Activated CD4-positive, CD25-positive, alpha-beta regulatory T cell treated with anti-CD3 and anti-CD28 coated beads, Interleukin-2, amount 50 U/mL, for 72 hours (primary cell): ENCODE measurements at places on chromosomes 12 and 14.

GRCh38 chr12:9346866-9347327, 138.7 kb upstream of the PZP start:
- no peak for DNase-seq

GRCh38 chr14:80906946-80907345, 34.6 kb downstream of the CEP128 start:
- DNase-seq = no peak

DNA sequence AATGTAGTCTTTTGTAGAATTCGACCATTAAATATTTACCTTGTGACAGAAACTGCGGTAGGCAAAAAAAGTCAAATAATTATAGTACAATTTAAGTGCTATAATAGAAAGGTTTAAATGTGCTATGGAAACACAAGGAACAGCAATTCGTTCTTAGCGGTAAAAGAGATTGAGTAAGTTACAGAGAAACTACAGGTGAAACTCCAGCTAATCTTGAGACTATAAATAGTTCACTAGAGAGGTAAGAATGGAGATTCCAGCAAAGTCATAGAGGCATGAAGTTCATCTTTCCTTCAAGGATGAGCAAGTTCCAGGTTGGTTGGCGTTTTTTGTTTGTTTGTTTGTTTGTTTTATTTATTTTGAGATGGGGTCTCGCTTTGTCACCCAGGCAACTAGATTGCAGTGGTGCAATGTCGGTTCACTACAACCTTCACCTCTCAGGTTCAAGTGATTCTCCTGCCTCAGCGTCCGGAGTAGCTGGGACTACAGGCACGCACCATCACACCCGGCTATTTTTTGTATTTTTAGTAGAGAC, 878 bp upstream of the R3HDM2 start:
- no peak for DNase-seq

DNA sequence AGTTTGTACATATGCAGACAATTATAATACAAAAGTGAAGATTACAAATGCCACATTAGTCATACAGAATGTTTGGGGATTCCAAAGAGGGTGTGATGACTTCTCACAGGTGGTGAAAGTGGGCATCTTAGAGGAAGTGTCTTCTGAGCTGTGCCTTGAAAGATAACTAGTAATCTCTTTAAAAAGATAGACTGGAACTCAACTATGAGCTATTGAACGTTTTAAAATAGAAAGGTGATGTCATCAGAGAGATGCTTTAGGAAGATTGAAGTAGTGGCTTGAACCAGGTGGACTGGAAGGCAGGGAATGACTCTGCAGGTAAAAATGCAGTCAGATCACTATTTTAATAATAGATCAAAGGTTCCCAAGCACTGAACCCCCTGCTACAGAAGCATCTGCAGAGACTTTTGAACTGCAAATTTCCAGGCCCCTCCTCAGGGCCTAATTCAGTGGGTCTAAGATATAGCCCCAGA, 50.3 kb downstream of the SYT1 start:
- DNase-seq = no peak

DNA sequence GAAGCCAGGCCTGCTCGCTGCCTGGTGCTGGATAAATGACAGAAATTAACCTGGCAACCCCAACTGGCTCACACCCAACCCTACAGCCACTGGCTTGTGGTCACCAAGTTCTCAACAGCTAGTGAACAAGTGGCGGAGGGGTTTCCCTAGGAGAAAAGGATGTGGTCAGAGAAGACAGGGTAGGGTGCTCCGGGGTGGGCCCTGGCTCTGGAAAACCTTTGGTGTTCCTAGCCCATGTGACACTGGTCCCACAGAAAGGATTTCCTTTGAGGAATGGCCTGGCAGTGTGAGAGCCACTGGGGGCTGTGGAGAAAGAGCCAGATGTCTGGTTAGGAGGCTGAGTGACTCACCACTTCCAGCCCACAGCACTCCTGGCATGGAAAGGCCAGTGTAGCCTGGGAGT, 8.7 kb downstream of the SYNE3 start:
- no peak for DNase-seq

- no peak for DNase-seq
Observed at GRCh38 chr12:99906786-99907579, 77.8 kb downstream of the ANKS1B start.

DNA sequence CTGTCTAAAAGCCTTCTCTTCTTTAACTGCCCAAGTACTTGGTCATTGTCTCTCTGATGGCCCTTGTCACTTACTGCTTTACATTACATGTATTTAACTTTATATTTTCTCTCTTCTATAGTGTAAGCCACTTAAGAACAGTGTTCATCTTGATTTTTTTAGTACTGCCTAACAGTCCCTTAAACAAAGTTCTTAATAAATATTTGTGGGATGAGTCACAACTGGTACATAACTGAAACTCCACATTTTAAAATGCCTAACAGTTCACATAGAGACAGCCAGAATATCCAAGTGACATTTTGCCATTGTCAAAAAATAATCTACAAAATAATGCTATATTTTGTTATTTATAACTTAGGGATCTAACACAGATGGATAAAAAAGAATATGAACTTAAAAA, 146.6 kb downstream of the STXBP6 start:
- DNase-seq = no peak

GRCh38 chr12:39813776-39814175, 194.2 kb upstream of the ABCD2 start:
- no peak for DNase-seq

DNA sequence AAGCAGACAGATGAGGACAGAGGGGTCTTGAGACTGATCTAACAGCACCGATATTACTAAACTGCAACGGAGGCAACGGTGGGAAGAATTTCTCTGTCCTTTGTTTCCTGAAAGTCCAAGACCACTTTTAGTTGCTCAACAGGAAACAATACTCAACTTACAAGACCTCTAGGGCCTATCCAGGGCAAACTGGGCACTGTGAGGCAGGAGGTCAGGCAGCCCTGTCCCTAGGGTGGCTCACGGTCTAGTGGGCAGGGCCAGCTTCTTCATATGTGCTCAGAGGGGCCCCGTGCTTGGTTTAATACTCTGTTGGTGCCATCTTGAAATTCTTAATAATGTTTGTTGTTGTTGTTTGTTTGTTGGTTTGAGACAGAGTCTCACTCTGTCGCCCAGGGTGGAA, 14.2 kb downstream of the SSH1 start:
- DNase-seq = no peak

DNA sequence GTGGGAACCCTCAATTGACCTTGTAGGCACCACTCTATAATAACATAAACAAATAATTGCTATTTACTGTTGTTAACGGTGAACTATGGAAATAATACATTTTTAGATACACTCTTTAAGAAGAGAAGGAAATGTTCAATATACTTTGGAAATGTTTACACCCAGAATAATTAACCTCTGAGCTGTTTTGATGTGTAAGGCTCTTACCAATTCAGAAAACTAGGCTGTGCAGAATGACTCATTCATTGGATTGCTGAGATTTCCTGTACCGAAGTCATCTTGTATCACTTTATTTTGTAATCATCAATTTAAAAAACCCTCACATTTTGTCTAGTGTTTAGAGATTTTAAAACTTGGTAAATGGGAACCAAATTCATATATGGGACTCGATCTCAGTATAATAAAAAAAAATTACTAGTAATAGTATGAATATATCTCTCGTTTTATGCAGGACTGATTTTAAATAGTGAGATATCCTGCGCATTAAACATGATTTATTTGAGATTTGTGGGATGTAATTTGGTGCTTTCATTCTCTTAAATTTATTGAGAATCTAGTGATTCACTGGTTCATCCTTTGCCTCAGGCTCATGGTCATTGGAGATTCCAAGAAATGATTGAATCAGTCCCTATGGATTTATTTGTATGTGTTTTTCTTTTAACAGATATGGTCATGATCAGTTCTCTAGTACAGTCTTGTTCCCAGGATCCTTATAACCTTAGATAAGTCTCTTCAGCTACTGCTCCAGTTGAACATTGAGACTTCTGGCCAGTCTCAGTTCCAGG, 3.9 kb downstream of the SAMD4A start:
- no peak for DNase-seq

DNA sequence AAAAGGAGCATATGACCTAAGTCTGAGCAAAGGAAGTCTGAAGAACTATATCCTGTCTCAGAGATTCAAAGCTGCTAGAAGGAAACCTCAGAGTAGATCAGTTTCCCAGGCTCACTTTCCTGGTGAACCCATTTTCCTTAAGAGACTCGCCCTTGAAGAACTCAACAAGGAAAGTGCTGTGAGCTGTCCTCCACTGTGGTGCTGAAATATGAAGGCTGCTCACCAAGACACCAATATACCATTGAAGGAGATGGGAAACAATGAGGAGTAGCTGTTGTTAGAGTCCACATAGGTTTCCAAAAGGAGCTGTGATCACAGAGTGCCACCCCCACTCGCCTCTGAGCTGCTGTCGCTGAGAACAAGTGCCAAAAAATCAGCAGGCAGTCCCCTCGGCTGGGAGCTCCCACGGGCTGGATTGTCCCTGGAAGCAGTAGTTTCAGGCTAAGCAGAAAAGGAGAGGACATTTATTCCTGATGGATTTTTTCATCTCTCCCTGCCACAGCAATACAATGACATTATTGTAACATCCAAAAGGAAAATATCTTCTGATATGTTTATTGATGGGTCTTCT, 282.1 kb downstream of the RPS29 start:
- no peak for DNase-seq

GRCh38 chr12:52813203-52813819, 605 bp downstream of the KRT4 start:
- DNase-seq = no peak
